ENCODE measurements at places on chromosomes 2 and 18.

- DNase-seq, result no peak
These were observed 11.2 kb downstream of the CFAP210 start for GRCh38 chr2:169683054-169683424.

DNA sequence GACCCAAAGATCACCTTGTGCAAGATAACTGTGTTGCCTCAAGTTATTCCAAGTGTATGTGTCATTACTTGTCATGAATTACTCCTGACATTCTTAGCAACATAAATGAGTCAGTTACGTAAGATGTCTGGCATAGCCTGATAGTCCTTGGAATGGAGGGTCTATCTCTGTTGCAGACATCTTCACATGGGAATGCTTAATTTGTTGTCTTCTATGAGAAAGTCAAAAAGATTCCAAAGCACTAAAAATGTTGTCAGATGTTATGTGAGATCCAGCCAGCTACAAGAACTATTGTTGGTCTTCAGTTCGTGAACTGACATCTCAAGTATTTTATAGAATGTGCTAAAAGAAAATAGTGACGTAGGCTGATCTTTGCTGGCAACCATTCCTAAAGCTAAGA, 178.2 kb upstream of the RASGRP3 start:
- no peak for DNase-seq

DNA sequence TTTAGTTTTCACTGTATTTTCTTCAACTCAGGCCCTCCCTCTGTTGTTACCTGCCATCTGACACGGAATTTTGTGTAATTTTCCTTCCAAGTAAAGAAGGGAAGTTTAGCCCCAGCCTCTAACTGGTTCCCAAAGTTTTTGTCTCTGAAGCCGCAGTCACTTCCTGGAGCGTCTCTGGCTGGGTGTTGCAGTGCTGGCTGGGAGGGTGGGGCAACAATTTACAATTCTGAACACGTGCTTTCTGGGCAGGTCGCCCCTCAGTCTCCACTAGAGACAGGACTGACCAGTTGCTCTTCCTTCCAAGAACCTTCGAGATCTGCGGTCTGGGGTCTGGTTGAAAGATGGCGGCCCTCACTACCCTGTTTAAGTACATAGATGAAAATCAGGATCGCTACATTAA, 3.5 kb downstream of the CNDP2 start:
- peak; percentile 84 for DNase-seq

- no peak for DNase-seq
These were observed 830 bp downstream of the CYB5A start for GRCh38 chr18:74290794-74291471.

- no peak for DNase-seq
These were observed 177.8 kb downstream of the LNPK start for GRCh38 chr2:175824243-175824642.

GRCh38 chr2:47519604-47520301, 116.8 kb downstream of the MSH2 start:
- DNase-seq, result no peak

GRCh38 chr18:61628085-61628484, 264.7 kb downstream of the RNF152 start:
- no peak for DNase-seq

- no peak for DNase-seq
These were observed 332.0 kb upstream of the RAB12 start for GRCh38 chr18:8277270-8277669.

- no peak for DNase-seq
These were observed 36.8 kb downstream of the NPAS2 start for GRCh38 chr2:100856732-100857131.

- DNase-seq, result no peak
These were observed 36.5 kb downstream of the ST3GAL5 start for GRCh38 chr2:85852152-85852840.

GRCh38 chr2:226956659-226957058, 120.8 kb downstream of the RHBDD1 start:
- no peak for DNase-seq

GRCh38 chr2:186559370-186559769, 30.5 kb upstream of the ITGAV start:
- no peak for DNase-seq

DNA sequence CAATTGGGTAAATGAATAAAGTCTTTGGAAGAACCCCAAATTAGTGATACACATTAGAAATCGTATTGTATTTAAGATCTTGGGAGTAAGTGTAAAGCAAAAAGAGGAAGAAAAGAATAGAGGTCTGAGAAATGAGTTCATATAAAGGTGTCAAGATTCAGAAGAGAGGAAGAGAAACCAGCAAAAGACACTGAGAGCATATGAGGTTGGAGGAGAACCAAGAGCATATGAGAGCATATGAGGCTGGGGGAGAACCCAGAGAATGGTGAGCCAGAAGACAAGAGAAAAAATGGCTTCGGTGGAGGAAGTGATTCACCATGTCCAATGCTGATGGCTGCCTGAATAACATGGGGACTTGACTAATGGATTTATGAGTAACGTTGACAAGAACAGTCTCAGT, 620.1 kb upstream of the GCFC2 start:
- DNase-seq, result no peak

- peak; percentile 51 for DNase-seq
These were observed 441.5 kb upstream of the POU3F3 start for GRCh38 chr2:104412384-104412783.

DNA sequence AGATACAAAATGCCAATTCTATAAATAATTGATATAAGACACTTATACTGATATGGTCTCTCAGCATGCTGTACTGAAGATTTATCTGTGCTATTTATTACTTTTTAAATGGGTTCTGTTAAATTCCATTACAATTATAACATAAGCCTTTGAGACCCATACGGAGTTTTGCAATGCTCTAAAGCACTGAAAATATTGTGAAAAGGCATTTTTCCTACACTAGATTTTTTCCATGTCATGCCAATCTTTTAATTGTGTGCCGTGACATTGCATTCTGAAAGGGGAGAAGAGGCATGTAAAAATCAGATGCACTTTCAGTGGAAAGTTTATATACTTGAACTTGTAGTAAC, 46.5 kb downstream of the EFEMP1 start:
- no peak for DNase-seq

DNA sequence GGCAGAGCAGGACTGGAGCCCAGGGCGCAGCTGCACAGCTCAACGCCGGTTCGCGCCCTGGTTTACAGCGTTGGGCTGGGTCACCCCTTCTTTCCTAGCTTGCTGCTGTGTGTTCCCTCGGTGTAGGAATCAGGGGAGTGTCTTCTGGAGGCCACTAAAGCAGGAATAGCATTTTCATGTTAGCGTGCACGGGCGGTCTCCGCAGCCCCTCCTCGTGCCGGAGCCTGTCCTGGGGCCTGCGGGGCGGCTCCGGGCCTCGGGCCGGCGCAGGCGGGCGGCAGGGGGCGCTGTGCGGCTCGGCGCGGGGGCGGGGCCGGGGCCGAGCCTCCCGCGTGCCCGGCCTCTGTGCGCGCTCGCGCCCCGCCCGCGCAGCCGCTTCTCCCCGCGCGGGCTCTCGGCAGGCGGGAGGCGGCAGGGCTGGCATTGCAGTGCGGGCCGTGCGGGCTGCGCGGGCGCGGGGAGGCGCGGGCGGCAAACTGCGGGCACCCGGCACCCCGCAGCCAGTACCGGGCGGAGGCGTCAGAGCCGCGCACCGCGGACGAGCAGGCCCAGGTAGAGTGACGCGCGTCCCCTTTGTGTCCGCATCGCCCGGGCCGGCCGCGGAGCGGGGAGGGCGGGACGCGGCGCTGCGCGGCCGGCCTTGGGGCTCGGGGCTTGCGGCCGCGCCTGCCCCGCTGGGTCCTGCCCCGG, at the start of gene RNF144A:
Gene RNF144A, plus strand, starts transcription at position 342 of the 690 bp plus-strand sequence. CDS start 79,515 bp downstream, outside the sequence.
- peak; percentile 69 for DNase-seq

GRCh38 chr2:62713837-62714236, 8.3 kb downstream of the EHBP1 start:
- no peak for DNase-seq

GRCh38 chr18:463827-464541, 36.5 kb downstream of the COLEC12 start:
- peak; percentile 59 for DNase-seq

GRCh38 chr2:222946700-222947287, 86.0 kb downstream of the ACSL3 start:
- no peak for DNase-seq

DNA sequence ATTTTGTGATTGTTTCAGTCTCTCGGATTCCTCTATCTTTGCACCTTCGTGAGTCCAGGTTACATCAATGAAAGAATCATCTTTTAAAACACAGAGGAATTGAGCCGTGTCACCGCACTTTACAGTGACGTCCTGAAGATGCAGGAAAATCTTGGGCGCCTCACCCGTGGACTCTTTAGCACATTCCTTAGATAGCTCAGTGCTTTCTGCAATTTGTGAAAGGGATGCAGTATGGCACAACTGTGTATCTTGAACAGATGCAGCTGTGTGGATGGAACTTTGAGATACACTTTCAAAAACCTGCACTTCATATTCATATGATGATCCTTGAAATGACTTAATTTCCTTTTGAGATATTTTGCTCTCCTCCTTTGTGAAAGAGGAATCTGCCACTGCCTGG, 50.9 kb downstream of the TTN start:
- no peak for DNase-seq

DNA sequence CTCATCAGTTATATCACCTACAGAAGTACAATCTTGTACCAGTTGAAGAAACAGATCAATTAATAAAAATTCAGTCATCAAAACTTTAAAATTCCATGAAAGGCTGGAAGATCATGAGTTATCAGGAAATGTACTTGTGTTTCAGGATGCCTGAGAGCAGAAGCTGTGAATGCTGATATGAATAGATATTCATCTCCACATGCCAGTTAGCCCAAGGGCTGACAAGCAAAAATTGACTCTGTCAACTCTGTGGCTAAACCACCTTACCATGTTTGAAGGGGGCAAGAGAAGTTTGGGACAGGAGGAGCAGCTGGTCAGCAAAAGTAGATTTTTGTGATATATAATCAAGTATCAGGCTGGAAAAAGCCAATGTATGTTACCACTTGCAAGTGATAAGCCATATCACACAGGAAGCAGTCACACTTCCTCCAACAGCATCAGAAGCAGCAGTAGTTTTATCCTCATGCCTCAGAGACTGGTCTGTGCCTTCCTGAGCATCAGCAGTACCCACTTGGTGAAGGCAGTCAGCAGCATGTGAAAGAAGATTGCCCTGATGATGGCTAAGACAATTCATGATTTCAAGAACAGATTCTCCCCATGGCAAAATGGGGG, 328.2 kb upstream of the CNTNAP5 start:
- no peak for DNase-seq

- DNase-seq, result no peak
These were observed 221.5 kb downstream of the EPHA4 start for GRCh38 chr2:221350616-221351015.
